ENCODE measurements at places on chromosomes 2 and 18. TPM values are rescaled to one million over a fixed set of nuclear protein-coding genes. Genes with fewer than 3 reads are reported as not detected.
A peak's percentile ranks its signal among the peaks of the same experiment; 100 is the strongest.

Gene PRKAG3
- not detected for polyA plus RNA-seq

GRCh38 chr18:13261661-13262357 is 43.2 kb downstream of the LDLRAD4 start:
- no peak for DNase-seq
- no peaks in the 10 kb centered on the region for H3K27me3 ChIP-seq
- peak overlapping the region; percentile 69 for H3K27ac ChIP-seq

- H3K36me3 ChIP-seq: no peaks in the 10 kb centered on the region
- H3K4me1 ChIP-seq: no peaks in the 10 kb centered on the region
These were observed 122.9 kb downstream of the COPS8 start for GRCh38 chr2:237208373-237209260.

Gene ALPG
- 0.10 TPM for polyA plus RNA-seq

- H3K4me3 ChIP-seq: peak overlapping the region; percentile 50
- peaks cover 97% of the 10 kb centered on the region for H3K27me3 ChIP-seq
- no peak for DNase-seq
These were observed 559 bp downstream of the HOXD1 start for GRCh38 chr2:176188774-176189680.

DNA sequence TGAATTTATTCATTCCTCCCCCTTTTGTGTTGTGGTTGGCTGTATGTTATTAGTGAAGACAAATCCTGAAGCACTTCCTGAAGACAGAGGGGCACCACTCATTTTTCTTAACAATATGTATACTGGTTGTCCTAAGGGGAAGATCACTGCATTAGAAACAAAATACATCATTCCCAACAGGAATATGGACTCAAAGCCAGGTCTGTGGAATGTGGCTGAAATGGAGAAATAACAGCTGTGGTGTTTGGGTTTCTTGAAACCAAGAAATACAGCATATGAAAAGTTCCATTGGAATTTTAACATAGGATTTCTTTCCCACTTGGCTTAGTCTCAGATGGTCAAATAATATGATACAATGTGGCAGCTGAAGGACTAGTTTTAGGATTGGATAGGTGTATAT is 267.6 kb downstream of the KCNE4 start:
- no peak overlapping the region for H3K27ac ChIP-seq
- no peak overlapping the region for H3K4me3 ChIP-seq
- H3K36me3 ChIP-seq: no peaks in the 10 kb centered on the region
- H3K27me3 ChIP-seq: no peaks in the 10 kb centered on the region
- no peak for DNase-seq
- H3K4me1 ChIP-seq: no peaks in the 10 kb centered on the region
